ENCODE measurements at places on chromosomes 16 and 17. TPM values are rescaled to one million over a fixed set of nuclear protein-coding genes. Genes with fewer than 3 reads are reported as not detected.

DNA sequence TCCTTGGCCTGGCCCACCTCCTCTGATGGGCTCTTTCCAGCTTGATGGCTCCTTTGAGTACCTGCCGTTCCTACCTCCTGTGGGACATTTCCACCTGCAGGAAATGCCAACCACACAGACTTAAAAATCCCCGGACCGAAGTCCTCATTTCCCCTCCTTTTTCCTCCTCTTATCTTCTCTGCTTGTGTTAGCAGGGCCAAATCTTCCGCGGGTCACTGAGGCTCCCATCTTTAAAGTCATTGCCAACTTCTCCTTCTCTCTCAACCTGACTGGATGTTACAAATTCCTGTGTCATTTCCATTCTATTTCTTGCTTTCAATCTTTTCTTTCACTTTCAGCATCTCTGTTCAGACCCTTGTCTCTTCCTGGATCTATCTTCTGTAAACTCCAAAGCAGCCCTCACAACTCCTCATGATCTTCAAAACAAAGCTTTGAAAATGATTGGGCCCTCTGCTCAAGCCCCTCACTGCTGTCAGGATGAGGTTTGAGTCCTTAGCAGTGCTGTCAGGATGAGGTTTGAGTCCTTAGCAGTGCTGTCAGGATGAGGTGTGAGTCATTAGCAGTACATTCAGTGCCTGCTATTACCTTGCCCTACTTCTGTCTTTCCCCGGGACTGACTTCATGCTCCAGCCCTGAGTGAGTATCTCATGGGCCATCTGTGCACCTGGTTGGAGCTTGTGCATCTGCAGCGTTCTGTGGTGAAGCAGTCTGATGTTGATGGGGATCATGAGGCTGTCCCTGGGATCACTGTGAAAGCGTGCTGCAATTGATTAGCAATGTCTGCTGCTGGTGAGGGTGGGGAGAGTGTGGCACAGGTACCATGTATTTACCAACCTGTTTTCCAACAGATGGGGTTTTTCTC, 100.1 kb downstream of the IRF8 start:
- no peak for DNase-seq

DNA sequence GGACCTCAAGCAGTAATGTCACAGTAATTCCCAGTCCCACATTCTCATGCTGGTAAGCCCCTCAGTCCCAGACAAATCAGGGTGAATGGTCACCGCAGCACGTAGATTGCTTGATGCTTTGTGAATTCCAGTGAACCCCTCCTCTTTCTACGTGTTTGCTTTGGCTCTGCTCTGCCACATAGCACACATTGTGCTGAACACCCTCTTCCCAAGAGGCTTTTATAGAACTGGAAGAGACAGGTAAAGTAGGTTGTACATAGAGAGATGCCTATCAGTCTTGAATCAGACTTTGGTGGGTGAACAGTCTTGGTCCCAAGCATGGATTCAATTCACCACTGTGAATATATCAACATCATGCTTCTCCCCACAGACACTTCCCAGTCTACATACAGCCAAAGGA, 579 bp upstream of the KRTAP9-6 start:
- DNase-seq, result no peak

DNA sequence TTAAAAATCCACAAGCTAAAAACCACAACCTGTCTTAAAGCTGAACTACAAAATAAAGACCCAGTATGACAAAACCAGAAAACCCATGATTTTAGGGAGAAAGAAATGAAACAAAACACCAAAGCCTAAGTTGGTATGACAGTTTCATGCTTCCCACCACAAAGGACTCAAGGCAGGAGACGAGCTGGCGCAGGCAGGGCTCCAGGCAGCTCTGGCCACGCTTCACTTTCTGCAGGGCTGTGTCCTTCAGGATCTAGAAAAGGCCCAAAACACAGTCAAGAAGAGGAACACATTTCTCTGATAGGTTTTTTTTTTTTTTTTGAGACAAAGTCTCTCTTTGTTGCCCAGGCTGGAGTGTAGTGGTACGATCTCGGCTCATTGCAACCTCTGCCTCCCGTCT, 75.3 kb downstream of the WDR59 start:
- no peak for DNase-seq

DNA sequence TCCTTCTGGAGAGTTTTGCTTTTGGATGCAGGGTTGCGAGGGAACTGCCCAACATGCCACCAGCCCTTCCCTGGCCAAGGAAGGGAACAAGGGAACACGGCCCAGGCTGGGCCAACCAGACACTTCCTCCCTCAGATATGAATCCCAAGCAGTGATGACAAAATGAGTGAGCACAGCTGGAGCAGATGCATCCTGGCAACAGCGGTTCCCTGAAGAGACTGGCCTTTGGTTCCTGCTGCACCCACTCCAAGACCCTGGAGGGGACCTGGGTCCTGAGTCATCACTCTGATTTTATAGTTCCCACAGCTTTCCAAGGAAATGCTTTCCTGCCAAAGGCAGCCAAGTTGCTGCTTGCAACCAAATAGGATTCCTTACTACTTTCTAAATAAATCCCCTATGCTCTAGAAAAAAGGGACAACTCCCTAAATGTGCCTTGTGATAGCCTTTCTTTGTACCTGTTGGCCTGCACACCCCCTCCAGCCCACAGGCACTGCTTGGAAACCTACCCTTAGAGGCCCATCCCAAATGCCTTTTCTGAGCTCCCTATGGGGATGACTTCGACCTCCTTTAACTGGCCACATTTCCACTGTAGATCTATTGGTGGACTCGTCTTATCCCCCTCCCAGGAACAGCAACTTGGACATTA, 5.3 kb downstream of the ST3GAL2 start:
- DNase-seq, result no peak

CA7 gene
- total RNA-seq, result not detected

CFAP97D1 gene
- total RNA-seq, result not detected

OTOA gene
- not detected for total RNA-seq
